Fibroblast of mammary gland (primary cell): ENCODE measurements at places on chromosomes 2 and 18.

- DNase-seq = peak; percentile 97
These were observed 8.7 kb upstream of the ADGRF3 start for GRCh38 chr2:26355038-26355995.

DNA sequence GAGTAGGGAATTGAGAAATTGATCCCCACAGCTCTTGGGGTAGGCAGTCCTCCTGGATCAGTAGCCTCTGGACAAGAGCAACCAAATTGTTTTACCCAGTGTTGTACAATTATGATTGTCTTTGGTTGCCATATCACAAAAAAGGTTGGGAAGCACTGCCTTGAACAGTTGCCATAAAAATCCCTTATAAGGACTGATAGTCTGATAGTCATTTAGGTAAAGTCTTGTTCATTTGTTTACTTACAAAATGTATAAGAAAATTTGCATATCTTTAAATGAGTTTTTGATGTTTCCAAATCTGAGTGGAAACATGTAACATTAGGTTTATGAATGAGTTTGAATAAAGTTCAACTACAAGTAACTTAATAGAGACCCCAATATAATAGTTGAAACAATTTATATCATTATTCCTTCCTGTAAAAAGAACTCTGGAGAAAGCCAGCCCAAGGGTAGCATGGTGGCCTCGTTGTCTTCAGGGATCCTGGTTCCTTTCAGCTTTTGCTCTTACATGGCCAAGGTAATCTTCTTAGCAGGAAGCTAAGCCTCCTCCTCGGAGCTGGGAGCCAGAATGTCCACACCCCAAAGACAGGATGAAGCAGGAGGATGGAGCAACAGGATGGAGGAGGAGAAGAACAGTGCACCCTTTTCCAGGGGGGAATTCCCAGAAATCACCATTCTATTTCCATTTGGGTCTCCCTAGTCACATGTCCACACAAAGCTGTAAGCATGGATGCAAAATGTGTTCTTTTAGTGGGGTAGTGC is 35.7 kb upstream of the NEMP2 start:
- no peak for DNase-seq

GRCh38 chr18:48193521-48194492 is 215.4 kb downstream of the ZBTB7C start:
- DNase-seq = no peak

DNA sequence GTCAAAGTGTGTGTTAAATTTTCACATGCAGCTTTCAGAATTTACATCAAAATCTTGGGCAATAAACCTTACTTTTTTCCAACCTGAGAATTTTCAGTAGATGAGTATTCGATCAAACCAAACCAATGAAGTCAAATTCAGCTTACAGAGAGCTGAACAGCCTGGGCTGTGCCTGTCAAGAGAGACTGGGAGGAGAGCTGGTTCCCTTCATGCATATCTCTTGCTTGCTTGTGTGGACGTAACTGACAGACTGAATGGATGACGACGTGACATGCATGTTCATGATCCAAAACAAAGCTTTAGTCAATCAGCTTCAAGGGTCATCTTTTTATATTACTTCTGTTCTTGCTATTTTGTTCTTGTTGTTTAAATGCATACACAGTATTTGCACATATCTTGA is 145.2 kb downstream of the GALNT3 start:
- DNase-seq = no peak

- no peak for DNase-seq
These were observed 335.1 kb downstream of the METTL4 start for GRCh38 chr18:2236232-2236631.

- no peak for DNase-seq
These were observed 34.5 kb downstream of the ADCYAP1 start for GRCh38 chr18:939166-939565.

- no peak for DNase-seq
These were observed 9.1 kb upstream of the IL1RN start for GRCh38 chr2:113118263-113118657.

DNA sequence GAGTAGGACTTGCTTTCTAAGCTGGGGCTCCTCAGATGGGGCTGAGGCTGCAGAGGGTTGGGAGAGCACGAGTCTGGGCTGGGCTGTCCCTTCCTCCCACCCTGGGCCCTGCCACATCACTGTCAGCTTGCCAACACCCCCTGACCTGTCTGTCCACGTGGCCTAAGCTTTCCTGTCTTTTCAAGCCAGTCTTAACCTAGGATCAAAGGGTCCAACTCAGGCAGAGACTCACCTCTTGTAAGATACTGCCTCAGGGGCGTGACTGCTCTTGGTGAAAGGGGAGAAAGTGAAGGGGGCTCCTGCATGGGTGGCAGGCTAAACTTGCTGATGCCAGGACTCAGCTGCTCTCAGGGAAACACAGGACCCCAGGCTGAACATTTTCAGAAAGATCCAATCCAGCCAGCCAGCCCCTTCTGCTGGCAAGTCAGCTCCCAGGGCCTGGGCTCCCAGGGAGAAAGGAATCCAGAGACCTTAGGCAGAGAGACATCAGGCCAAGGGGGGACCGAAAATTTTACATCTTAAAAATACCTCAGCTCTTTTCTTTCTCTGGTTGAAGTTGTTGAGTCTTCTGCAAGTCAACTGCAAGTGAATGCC is 144.2 kb upstream of the ID2 start:
- DNase-seq = no peak

DNA sequence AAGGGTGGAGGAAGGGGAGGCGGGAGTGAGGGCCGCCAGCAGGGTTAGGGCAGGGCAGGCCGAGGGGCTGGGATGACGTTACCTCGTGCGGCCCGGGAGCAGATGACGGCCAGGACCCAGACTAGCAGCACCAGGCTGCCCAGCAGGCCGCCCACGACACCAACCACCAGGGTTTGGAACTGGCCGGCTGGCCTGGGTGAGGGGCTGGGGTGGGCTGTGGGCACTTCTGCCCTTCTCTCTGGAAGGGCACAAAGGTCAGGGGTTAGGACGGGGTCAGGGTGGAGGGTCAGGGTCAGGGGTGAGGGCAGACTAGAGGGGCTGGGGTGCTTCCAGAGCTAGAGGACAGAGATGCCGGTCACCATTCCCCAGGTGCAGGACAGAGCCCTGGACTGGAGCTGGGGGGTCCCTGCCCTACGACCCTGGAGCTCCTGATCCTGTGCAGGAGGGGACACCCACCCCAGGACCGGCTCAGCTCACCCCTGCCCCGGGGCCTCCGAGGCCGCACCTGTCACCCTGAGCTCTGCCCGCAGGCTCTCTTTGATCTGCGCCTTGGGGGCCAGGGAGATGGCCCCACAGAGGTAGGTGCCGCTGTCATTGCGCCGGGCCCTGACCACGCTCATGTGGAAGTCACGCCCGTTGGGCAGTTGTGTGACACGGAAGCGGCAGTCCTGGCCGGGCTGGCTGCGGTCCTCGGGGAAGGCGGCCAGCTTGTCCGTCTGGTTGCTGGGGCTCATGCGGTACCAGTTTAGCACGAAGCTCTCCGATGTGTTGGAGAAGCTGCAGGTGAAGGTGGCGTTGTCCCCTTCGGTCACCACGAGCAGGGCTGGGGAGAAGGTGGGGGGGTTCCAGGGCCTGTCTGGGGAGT is 6.3 kb downstream of the PDCD1 start:
- no peak for DNase-seq

DNA sequence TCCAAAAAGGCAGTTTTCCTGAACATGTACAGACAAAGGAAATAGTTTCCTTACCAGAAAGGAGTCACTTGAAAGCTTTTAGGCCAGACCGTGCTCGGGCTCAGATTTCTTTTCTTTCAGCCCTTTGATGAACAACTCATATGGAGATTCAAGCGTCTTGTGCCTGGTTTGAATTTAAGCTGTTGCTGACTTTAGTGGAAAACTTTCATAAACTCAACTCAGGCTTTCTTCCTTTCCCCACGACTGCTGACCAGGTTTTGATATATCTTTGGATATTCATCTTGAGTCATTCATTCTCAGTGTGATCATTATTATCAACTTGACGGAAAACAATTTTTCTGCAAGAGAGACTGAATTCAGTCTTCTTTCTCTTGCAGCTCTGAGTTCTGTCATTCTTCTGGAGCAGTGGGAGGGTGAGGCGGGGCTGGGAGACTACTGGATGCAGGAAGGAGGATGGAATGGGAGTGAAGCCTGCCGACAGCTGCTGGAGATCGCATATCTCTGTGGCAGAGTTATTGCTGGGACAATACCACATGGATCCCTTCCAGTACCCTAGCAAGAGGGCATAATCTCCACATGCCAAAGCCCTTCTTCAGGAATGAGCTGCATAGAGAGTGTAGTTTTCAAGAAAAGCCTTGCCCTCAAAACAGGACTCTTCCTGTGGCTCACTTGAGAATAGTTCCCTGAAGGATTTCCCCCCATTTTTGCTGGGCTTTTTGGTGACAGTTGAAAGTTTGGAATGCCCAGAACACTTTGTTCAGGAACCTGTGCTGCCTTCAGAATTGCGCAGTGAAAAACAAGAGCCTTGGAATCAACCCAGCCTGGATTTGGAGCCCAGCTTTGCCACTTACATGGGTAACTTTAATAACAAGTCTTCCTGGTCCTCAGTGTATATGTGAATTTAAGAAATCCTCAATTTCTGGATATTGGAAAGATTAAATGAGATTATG is 364.4 kb downstream of the ZNF521 start:
- DNase-seq = peak; percentile 59

DNA sequence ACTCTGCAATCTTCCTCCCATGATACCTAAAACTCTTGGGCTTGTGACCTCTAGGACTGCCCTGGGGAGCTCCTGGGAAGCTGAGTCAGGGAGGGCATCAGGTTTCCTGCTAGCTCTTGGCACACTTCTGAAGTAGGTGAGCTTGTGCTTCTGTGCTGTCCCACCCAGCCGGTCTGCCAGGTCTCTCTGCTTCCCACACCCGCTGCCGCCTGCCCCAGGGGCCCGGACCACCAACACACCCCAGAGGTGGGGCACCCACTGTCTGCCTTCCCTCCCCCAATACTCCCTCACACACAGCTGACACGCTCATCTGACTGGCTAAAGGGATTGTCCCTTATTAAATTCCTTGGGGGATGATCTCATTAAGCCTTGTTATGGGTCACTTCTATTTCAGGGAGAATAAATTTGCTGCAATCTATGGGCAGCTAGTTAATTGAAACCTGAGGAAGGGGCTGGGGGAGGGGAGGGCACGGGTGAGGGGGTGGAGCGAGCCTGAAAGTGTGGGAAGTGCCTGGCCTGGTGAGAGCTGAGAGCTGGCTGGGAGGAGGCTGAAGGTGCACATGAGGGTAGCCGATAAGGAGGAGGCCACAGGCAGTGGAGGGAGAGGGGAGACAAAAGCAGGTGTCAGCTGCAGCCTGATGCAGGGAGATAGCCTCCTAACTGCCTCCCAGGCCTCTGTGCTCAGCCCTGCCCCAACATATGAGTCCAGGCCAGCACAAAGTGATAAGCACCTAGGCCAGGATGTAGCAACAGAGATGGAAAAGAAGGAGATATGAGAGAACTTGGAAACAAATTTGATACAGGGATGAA is 48.8 kb downstream of the HAUS1 start:
- no peak for DNase-seq
